Kidney (tissue), 22 donors: ENCODE measurements at places on chromosomes 5 and 9. TPM values are rescaled to one million over a fixed set of nuclear protein-coding genes. Genes with fewer than 3 reads are reported as not detected.

GRCh38 chr9:61665829-61666228 lies 476.0 kb downstream of the SPATA31A7 start:
- DNase-seq = no peak
- H3K27ac ChIP-seq = no peak overlapping the region
- no peaks in the 10 kb centered on the region for H3K27me3 ChIP-seq
- H3K36me3 ChIP-seq = no peaks in the 10 kb centered on the region

GRCh38 chr9:70945301-70945700 lies 176.1 kb downstream of the TRPM3 start:
- H3K4me1 ChIP-seq = no peaks in the 10 kb centered on the region
- H3K27me3 ChIP-seq = no peaks in the 10 kb centered on the region
- no peak overlapping the region for H3K4me3 ChIP-seq
- no peaks in the 10 kb centered on the region for H3K36me3 ChIP-seq
- H3K27ac ChIP-seq = no peak overlapping the region

DNA sequence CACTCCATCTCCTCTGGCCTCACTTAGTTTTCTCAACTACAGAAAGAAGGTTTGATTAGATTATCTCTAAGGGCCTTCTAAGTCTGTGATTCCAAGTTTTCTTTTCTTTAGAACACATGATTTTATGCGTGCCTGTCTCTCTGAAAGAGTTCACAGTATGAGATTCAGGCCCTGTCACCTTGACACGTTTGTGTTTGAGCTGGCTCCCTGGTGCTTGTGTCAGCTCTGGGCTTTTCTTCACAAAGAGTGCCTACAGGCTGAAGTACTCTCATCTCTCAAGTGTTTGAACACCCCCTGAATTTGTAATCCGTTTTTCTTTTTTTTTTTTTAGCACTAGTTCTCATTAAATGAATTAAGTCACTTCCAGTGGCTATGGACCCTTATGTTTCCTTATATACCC lies 306.9 kb upstream of the C9orf72 start:
- no peak overlapping the region for H3K4me3 ChIP-seq
- no peak for DNase-seq
- no peak overlapping the region for H3K27ac ChIP-seq

GRCh38 chr5:112419986-112420864 lies 1.1 kb upstream of the EPB41L4A start:
- H3K27me3 ChIP-seq = no peaks in the 10 kb centered on the region
- H3K4me1 ChIP-seq = no peaks in the 10 kb centered on the region
- no peaks in the 10 kb centered on the region for H3K36me3 ChIP-seq
- peak overlapping the region; percentile 86 for H3K4me3 ChIP-seq

DNA sequence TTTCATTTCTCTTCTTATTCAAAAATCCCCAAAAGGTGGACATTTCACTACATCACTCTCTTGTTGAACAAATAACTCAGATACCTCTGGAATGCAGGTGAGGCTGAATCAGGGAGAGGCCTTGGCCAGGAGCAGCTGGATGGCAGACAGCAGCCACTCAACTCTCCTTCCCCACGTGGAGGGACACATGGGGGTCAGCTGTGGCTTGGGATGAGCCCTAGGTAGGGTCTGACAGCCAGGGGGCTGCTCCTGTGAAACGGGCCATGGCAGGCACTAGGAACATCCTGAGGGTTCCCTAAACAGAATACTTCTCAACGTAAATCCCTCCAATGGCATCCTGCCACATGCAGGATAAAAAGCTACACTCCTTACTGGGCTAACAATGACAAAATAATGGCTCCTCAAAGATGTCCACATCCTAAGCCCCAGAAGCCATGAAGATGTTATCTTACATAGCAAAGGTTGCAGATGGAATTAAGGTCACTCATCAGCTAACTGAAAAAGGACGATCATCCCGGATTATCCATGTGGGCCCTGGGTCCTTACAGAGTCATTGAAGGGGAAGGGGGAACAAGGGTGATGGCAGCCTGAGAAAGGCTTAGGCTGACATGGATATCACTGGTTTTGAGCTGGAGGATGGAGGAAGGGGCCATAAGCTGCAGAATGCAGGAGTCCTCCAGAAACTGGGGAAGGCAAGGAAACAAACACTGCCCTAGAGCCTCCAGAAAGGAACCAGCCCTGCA lies 31.4 kb upstream of the S1PR3 start:
- no peak for DNase-seq
- no peaks in the 10 kb centered on the region for H3K27me3 ChIP-seq
- no peaks in the 10 kb centered on the region for H3K36me3 ChIP-seq
- H3K4me1 ChIP-seq = no peaks in the 10 kb centered on the region
- H3K4me3 ChIP-seq = no peak overlapping the region
- no peak overlapping the region for H3K27ac ChIP-seq

DNA sequence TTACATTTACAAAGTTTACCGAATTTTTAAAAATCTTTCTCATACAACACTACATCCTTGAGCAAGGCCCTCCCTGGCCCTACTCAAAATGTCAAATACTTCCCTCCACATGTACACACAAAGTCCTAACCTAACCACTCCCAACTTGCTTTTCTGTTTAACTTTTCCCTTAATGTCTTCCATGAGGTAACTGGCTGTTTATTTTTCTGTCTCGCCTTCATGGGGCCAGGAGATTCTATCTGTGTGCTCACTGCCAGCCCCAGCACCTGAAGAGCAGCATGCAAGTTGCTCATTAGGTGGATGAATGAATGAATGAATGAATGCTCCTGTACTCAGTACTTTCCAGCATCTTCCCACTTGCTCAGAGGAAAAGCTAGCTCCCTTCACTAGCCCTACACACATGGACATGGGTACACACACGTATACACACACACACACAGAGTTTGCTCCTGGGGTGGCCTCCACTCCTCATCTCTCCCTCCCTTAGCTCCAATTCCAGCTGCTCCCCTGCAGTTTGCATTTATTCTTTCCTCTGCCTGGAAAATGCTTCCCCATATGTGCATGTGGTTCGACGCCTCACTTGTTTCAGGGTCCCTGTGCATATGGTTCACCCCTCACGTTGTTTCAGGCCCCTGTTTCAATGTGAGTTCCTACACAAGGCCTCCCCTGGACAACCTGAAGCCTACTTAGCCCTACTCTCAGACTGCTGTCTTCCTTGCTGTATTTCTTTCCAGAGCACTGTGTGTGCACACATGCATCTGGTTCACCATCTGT lies 165.2 kb downstream of the ROR2 start:
- no peaks in the 10 kb centered on the region for H3K4me1 ChIP-seq
- H3K27me3 ChIP-seq = no peaks in the 10 kb centered on the region
- DNase-seq = no peak
- H3K4me3 ChIP-seq = no peak overlapping the region

Gene RNF180
- 23.0 TPM for total RNA-seq

DNA sequence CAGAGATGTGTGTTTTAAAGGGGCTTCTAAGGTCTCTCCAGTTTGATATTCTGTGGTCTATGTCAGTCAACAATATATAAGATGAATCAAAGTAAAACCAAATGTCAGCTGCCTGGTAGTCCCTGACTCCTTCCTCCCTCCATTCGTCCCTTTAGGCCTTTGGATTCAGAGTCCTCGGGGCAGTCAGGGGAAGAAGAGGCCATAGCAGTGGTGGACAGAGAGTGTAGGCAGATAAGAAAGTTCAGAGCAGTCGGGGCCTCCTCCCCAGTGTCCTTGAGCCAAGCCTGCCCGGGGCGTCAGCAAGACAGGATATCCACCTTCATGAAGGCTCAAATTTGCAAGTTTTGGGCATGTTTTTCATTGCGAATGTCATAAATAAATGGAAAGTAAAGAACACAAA lies 110.6 kb downstream of the ADAMTS16 start:
- H3K4me3 ChIP-seq = no peak overlapping the region
- H3K27ac ChIP-seq = no peak overlapping the region
- H3K4me1 ChIP-seq = no peaks in the 10 kb centered on the region
- H3K27me3 ChIP-seq = no peaks in the 10 kb centered on the region
- no peaks in the 10 kb centered on the region for H3K36me3 ChIP-seq

DNA sequence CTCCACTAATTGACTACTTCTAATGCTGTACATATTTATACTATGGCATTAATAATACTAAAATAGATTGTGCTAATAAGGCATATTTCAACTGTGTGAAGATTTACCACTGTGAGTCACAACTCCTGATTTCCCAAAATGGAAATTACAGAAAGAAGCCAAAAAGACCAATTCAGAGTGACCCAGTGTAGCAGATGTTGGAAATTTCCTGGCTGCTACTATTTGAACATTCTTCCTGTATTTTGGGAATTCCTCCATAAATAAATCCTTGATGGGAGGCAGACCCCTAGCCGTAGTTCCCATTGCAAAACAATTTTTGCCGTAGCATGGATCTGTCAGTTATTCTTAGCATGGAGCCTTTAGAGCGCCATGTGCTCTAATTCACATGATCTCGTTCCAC lies 11.4 kb upstream of the PRUNE2 start:
- no peak for DNase-seq
- H3K4me3 ChIP-seq = no peak overlapping the region
- H3K4me1 ChIP-seq = peaks cover 9% of the 10 kb centered on the region
- H3K36me3 ChIP-seq = no peaks in the 10 kb centered on the region

DNA sequence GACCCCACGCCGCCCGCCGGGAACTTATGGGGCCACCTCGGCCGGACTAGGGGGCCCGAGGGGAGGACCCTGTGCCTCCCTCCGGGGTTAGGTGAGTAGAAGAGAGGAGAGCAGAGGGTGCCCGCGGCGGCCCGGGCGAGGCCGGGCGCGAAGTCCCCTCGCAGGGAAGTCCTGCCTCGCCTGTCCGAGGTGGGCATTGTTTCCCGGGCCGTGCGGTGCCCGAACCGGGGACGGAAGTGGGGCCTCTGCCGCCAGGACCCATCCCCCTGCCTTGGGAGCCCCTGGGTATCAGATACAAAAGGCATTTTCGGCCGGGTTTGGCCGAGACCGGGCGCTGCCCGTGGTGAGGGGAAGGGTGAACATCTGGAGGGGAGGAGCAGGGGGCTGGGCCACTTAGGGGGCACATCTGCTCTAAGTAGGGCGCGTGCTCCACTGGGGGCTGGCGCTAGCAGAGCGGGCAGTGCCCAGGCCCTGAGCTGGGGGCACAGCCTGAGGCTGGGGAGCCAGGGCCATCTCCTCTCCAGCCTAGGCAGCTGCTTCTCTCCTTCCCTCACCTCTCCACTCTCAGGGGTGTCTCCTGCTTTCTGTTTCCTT lies 48.2 kb downstream of the DAB2IP start:
- no peak for DNase-seq
- H3K27me3 ChIP-seq = no peaks in the 10 kb centered on the region
- H3K4me3 ChIP-seq = peak overlapping the region; percentile 34
- peak overlapping the region; percentile 71 for H3K27ac ChIP-seq

Gene ADAMTS16
- 7.5 TPM for total RNA-seq

DNA sequence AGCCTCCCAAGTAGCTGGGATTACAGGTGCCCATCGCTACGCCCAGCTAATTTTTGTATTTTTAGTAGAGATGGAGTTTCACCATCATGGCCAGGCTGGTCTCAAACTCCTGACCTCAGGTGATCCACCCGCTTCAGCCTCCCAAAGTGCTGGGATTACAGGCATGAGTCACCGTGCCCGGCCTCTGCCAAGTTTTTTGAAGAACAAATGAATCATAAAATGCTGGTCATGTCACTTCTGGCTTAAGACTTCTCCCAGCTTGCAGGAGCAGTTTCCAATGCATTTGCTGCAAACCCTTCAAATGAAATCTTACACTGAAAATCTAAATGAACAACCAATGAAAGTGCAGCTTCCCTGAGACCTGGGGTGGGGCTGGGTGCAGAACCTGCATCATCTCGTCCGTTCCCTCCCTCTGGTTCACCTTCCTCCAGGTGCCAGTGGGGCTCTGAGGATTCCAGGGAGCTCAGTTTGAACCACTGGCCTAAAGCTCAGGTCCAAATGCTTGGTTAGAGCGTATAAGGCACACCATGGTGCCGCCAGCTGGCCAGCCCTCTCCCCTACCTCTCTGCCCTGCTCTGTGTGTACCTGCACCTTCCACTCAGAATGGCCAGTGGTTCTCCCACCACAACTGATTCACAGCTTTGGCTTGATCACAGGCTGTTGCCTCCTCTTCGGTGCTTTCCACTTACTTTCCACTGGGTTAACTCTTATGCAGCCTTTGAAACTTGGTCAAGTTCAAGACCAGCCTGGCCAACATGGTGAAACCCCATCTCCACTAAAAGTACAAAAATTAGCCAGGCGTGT lies 39.8 kb upstream of the FUBP3 start:
- no peak for DNase-seq
- H3K4me1 ChIP-seq = no peaks in the 10 kb centered on the region
- no peaks in the 10 kb centered on the region for H3K36me3 ChIP-seq
- no peak overlapping the region for H3K4me3 ChIP-seq

Gene GADD45G
- total RNA-seq = 7.3 TPM

GRCh38 chr5:61951295-61951694 lies 354.7 kb upstream of the KIF2A start:
- DNase-seq = no peak
- no peaks in the 10 kb centered on the region for H3K36me3 ChIP-seq
- no peak overlapping the region for H3K27ac ChIP-seq
- no peaks in the 10 kb centered on the region for H3K4me1 ChIP-seq

DNA sequence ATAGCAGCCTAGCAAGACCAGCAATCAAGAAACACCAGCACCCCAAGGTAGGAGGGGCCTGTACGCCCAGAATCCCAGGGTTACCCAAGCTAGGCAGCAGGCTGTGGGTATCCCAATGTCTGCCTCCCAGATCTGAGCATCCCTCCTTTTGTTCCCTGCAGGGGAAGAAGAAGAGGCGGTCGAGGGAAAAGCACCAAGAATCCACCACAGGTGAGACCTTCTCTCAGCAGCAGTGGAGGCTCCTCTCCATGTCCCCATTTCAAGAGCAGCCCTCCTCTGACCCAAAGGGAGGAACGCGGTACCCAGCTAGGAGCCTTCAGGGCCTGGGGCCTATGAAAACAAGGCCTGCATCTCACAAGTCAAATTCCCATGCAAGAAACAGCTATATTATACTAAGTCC lies 28.9 kb downstream of the TCF7 start:
- H3K4me3 ChIP-seq = no peak overlapping the region
- H3K27me3 ChIP-seq = no peaks in the 10 kb centered on the region
- peaks cover 11% of the 10 kb centered on the region for H3K36me3 ChIP-seq
- H3K27ac ChIP-seq = no peak overlapping the region
- no peak for DNase-seq

Gene C9orf153
- not detected for total RNA-seq

DNA sequence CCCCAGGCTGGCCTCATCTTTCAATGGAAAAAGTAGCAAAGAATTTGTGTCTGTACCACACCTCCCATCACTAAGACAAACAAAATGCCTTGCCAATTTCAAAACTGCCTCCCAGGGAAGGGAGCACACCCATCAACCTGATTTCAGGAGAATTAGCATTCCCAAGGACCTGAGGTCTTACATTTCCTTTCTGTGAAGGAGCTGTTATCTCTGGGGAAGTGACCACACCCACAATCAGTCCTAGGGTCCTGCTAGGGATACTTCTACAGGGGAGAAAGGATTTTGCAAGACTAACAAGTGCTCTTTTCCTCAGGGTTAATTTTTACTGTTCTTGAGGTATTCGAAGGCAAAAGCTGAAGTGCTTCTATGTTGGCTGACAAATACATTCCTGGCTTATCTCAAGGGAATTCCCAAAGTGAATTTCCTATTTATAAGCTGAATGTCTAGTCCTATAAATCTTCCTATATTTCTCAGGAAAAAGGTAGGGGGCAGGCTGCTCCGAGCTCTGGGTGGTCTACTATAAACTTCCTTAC lies 97.4 kb upstream of the ITGA1 start:
- H3K27me3 ChIP-seq = no peaks in the 10 kb centered on the region
- no peak overlapping the region for H3K27ac ChIP-seq
- no peaks in the 10 kb centered on the region for H3K36me3 ChIP-seq
- H3K4me3 ChIP-seq = no peak overlapping the region
- H3K4me1 ChIP-seq = no peaks in the 10 kb centered on the region

Gene ST6GALNAC4
- total RNA-seq = 31.4 TPM

Gene PCDHGB2
- 4.0 TPM for total RNA-seq
